ENCODE measurements at places on chromosomes 5 and 9.

DNA sequence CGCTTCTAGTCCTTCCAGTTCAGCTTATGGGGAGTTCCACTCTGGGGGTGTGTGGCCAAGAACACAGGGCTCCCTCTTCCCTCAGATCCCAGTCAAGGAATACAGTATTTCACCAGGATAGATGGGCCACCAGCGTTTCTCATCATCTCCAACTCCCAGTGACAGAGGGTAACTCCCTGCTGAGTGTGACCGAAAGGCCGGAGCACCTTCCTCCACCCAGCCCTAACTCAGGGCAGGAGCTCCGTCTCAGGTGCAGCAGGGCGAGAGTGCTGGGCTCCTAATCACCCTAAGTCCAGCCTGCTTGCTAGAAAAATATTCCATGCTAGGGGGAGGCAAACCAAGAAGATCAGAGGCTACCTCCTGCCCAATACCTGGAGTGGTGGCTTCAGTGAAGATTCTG is 102.6 kb downstream of the ADAMTS2 start:
- DNase-seq = no peak

- DNase-seq = no peak
Measured at GRCh38 chr9:16869882-16870595, 431 bp downstream of the BNC2 start.

DNA sequence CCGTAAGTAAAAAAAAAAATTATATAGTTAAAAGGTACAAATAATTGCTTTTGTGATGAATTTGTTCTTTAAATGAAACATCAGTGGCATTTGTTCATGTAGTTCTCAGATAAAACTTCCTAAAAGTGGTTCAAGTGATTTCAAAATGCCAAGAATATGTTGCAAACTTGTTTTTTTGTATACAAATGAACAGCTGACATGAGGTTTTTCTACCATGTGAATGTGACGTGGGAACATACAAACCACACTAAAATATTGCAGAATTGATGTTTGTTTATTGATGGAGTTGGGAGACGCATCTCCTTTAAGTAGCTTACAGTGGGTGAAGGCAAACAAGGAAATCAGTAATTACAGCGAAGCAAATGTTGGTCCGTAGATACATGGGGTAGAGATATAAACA is 16.9 kb downstream of the BASP1 start:
- no peak for DNase-seq

GRCh38 chr5:151779531-151780125 is 7.9 kb downstream of the G3BP1 start:
- no peak for DNase-seq
